ENCODE measurements at places on chromosomes 11 and 22.

- DNase-seq, result peak; percentile 64
These were observed 558.1 kb downstream of the ETS1 start for GRCh38 chr11:128029219-128029722.

DNA sequence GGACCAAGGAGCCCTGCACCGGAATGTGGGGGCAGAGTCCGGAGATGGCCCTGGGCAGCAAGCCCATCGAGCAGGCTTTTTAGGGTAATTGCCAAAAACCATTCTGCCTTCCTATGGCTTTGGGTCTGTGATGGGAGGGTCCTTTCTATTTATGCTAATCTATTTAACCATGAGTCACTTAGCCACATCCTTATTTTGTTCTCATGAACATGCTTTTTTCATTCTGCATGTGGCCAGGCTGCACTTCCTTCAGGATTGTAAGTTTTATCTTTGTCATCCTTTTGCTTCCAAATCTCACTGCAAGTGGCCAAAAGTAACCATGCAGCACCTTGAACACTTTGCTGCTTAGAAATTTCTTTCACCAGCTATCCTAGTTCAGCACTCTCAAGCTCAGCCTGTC is 88.3 kb downstream of the EFCAB6 start:
- no peak for DNase-seq

GRCh38 chr11:74030723-74031676 is 22.1 kb upstream of the UCP3 start:
- DNase-seq, result no peak

GRCh38 chr22:21623648-21623970 is 6.2 kb downstream of the YDJC start:
- no peak for DNase-seq

GRCh38 chr22:43182118-43182517 is 4.8 kb downstream of the TTLL12 start:
- no peak for DNase-seq

DNA sequence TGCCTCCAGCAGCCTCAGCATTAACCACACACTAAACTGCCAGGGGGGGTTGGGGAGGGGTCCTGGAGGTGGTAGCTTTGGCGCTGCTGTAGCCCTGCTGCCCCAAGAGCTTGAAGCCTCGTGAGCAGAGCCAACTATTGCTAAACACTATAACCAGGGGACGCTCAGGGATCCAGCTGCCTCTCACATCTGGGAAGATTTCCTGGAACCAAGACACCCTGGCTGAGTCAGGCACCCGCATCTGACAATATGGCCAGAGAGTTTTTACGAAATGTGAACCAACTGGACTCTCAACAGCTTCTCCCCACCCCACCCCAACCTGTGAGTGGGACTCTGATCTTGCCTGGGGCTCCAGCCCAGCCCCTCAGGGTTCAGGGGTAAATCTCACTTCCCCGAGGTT is 14.3 kb downstream of the C1QTNF6 start:
- no peak for DNase-seq

GRCh38 chr22:38832005-38832978 is 11.5 kb downstream of the NPTXR start:
- peak; percentile 61 for DNase-seq

DNA sequence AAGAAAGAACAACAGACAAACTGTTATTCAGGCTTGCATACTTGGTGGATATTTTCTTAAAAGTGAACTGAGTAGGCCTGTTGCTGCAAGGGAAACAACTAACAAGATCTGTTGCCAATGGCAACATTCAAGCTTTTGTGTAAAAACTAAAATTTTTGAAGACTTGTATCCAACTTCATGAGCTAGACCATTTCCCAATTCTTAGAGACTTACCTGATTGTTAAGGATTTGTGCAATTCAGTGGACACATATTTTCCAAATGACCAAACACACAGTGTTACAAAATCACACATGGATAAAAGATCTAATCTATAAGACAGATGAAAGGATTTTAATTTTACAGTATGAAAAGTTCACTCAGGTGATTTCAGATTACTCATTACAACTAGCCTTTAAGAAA is 564.1 kb downstream of the CNTN5 start:
- no peak for DNase-seq

DNA sequence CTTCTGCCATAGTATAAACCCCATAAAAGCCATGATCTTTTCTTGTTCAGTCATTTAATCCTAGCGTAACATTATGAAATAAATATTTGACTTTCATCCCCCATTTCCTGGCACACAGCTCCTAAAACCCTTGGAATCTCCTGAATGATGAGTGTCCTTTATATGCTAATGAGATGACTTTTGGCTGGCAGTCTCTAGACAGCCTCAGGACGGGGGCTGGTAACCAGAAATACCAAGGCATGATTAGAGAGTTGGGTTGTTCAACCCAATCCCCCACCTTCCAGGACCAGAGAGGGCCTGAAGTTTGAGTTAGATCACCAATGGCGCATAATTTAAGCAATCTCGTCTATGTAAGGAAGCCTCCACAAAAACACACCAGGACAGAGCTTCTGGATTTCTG is 1246.1 kb upstream of the TENM4 start:
- DNase-seq, result no peak

- no peak for DNase-seq
These were observed 15.7 kb downstream of the LRP4 start for GRCh38 chr11:46902694-46903093.

- DNase-seq, result no peak
These were observed 19.6 kb upstream of the CCDC134 start for GRCh38 chr22:41780746-41781505.

- no peak for DNase-seq
These were observed 50.3 kb downstream of the CD6 start for GRCh38 chr11:61021661-61022212.

GRCh38 chr11:30230714-30231113 is at the start of gene FSHB:
FSHB (plus strand) TSS chr11:30231014; CDS start chr11:30231903, 889 bp downstream.
- no peak for DNase-seq

GRCh38 chr11:86632499-86633269 is 39.7 kb downstream of the ME3 start:
- no peak for DNase-seq

DNA sequence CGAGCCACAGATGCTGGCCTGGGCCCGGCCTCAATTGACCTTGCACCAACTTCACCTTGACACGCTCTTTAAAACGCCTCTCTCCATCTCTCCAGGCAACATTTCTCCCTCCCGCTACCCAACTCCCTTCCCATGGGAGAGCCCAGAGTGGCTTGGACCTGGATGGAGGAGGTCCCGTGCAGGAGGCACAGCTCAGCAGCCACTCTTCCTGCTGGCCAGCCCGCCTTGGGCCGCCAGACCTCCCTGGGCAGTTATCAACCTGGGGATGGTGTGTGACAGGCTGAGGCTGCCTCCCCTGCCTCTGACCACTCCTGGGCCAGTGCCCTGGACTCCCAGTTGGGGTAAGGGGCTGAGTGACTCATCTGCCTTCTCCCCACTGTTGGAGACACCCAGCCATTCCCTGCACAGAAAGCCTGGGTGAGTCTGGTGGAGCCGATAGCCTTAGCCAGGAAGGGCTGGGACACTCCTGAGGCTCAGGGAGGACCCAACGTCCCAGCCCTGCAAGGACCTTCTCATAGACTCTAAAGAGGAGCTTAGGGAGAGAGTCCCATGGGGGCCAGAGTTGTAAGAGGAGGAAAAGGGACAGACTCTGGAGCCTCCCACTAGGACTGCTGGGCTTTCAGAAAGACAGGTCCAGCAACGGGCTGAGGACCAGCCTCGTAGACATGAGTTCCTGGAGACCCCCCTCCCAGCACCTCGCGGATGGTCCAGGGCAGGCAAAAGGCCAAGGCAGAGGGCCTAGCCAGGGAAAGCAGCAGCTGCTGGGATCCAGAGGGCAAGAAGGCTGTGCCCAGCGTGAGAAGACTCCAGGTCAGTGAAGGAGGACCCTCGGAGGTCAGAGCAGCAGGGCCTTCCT is 131.7 kb downstream of the CEP164 start:
- DNase-seq, result no peak

GRCh38 chr11:23620617-23621016 is 760.3 kb upstream of the CCDC179 start:
- DNase-seq, result no peak

DNA sequence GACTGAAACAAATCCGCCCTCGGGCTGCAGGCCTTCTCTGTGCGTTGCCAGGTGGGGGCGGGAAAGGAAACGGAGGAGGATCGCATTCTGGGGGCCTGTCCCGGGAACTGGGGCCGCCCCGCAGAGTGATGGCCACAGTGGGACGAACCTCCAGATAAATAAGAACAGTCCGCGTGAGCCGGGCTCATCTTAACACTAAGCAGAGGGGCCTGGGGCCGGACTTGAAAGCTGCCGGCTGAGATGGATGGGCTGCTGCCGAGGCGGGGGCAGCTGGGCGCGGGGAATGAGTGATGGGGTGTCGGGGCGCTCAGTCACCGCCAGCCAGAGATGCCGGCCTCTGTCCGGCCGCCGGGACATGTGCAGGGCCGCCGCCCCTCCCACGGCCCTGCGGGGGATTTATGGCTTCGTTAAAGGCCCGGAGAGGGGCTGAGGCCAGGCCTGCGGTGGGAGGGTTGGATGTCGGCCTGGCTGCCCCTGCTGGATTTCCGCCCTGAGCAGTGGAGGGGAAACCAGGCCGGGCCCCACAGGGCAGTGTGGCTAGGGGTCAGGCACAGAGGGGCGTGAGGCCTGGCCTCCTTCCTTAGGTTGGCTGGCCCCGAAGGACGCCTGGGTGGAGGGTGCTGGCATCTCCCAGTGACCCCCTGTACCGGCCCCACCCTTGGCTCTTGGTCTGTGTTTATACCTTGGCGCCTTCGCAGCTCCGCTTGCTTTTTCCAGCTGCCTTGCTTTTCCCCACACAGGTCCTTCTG is 45.3 kb upstream of the CD82 start:
- DNase-seq, result no peak

GRCh38 chr11:12552692-12553091 is 121.5 kb upstream of the TEAD1 start:
- no peak for DNase-seq

- no peak for DNase-seq
These were observed 21.3 kb upstream of the NCF4 start for GRCh38 chr22:36839356-36840073.

DNA sequence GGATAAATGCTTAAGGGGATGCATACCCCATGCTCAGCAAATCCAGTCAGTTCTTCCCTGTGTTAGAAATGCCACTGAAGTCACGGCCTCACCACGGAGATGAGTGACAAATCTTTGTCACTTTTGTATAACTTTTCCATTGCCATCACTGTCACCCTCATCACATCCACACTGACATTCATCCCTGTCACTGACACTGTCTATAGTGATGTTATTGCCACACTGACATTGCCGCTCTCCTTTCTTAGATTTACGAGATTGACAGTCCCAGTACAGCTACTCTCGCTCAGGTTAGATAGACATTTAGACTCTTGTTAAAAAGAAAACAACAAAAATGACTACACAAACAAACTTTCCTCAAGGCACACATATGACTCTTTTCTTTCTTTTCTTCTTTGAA is 910.7 kb upstream of the CNTN5 start:
- DNase-seq, result no peak
